ENCODE measurements at places on chromosomes 11 and 22. TPM values are rescaled to one million over a fixed set of nuclear protein-coding genes. Genes with fewer than 3 reads are reported as not detected.

MRPL16 gene
- 62.0 TPM for total RNA-seq

PMM1 gene
- 24.4 TPM for total RNA-seq

GCAT gene
- total RNA-seq = 3.0 TPM

KCNK7 gene
- total RNA-seq = 0.45 TPM

RAB39A gene
- 0.67 TPM for total RNA-seq

NDUFA6 gene
- 73.1 TPM for total RNA-seq

LINC01488 gene
- total RNA-seq = not detected

RHOD gene
- 47.7 TPM for total RNA-seq

OR51I1 gene
- total RNA-seq = not detected

CDKN1C gene
- total RNA-seq = 0.56 TPM

RFPL2 gene
- total RNA-seq = 0.30 TPM

OR10A2 gene
- not detected for total RNA-seq

AQP11 gene
- total RNA-seq = 2.3 TPM

TEX12 gene
- not detected for total RNA-seq

CBX6 gene
- total RNA-seq = 32.6 TPM

P2RY6 gene
- 14.1 TPM for total RNA-seq

SCN4B gene
- total RNA-seq = not detected

DEUP1 gene
- total RNA-seq = not detected

SORL1 gene
- 1.6 TPM for total RNA-seq

DLG2 gene
- total RNA-seq = 0.33 TPM

VPREB1 gene
- not detected for total RNA-seq

NCAPD3 gene
- 27.5 TPM for total RNA-seq

TBX10 gene
- not detected for total RNA-seq

SLC6A5 gene
- not detected for total RNA-seq

AP1B1 gene
- 26.5 TPM for total RNA-seq

CD6 gene
- total RNA-seq = 0.12 TPM

FBLN1 gene
- total RNA-seq = 41.5 TPM

CRYBA4 gene
- total RNA-seq = not detected

SLC22A6 gene
- not detected for total RNA-seq

GSTT2B gene
- not detected for total RNA-seq

RFPL3 gene
- not detected for total RNA-seq

TMPRSS4 gene
- not detected for total RNA-seq

MAPK8IP2 gene
- 4.1 TPM for total RNA-seq

GAB4 gene
- total RNA-seq = not detected

DENND5A gene
- total RNA-seq = 48.6 TPM

PVALB gene
- not detected for total RNA-seq

NUP98 gene
- 67.2 TPM for total RNA-seq

GSTT2 gene
- not detected for total RNA-seq

CSRP3 gene
- total RNA-seq = not detected

CHRM1 gene
- total RNA-seq = 0.06 TPM

CTTN gene
- total RNA-seq = 237 TPM

PHOX2A gene
- not detected for total RNA-seq

DCDC1 gene
- total RNA-seq = 0.64 TPM

LSP1 gene
- total RNA-seq = 1.2 TPM

HPX gene
- total RNA-seq = 0.55 TPM

CARD16 gene
- total RNA-seq = not detected

LRRC4C gene
- total RNA-seq = not detected

LRRC10B gene
- 0.08 TPM for total RNA-seq

POU2AF3 gene
- 0.37 TPM for total RNA-seq

ZBED4 gene
- 12.0 TPM for total RNA-seq

PNPLA5 gene
- not detected for total RNA-seq

LMNTD2 gene
- total RNA-seq = 3.0 TPM

HTR3A gene
- total RNA-seq = not detected

MRGPRG gene
- total RNA-seq = not detected

CSF2RB gene
- not detected for total RNA-seq

MIAT gene
- total RNA-seq = 0.35 TPM

DMC1 gene
- total RNA-seq = 3.2 TPM
